ENCODE measurements at places on chromosomes 3 and 15.

DNA sequence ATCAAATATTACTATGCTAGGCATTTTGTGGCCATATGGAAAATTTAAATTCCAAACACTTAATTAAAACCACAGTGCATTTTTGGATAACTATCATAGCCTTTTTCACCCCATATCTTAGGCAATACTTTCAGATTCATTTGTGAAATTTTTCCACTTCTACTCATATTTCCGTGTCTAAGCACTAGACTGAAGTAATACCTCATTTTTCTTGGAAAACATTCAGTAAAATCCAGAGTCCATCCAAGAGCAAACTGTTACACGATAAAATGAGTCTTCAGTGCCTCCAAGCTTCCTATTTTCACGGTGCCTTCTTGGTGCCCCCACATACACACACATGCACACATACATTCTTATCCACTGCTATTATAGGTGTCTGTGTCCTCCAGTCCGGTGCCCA is 845.9 kb downstream of the TBL1XR1 start:
- no peak for DNase-seq

DNA sequence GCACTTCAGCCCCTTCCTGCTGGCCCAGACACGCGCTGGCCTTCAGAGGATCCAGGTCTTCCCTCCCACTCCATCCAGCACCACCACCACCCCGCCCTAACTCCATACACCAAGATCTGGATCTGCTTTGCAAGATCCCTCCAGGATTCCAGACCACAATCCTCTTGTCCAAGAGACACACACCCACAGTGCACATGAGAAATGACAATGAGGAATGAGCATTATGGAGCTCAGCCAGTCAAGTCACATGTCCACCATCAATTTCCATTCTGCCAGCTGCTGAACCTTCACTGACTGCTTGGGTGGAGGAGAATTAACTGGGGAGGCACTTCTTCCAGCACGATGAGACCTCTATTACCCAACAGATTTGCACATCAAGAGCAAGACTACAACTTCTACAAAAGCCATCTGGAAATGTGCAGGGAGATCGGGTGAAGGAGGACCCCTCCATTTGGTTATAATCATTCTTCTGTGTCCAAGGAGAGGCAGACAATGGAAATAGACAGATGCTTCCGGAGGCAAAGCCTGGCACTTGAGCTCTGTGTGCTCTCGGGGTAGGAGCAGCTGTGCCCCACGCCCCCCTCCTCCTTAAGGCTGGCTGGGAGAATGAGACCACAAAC is 12.3 kb upstream of the SPATA12 start:
- no peak for DNase-seq

GRCh38 chr15:58762731-58763130 is 8.4 kb upstream of the MINDY2 start:
- no peak for DNase-seq

GRCh38 chr3:44184319-44184953 is 57.2 kb upstream of the TOPAZ1 start:
- no peak for DNase-seq

- DNase-seq = no peak
Measured at GRCh38 chr3:43909149-43909548, 218.4 kb downstream of the ABHD5 start.

DNA sequence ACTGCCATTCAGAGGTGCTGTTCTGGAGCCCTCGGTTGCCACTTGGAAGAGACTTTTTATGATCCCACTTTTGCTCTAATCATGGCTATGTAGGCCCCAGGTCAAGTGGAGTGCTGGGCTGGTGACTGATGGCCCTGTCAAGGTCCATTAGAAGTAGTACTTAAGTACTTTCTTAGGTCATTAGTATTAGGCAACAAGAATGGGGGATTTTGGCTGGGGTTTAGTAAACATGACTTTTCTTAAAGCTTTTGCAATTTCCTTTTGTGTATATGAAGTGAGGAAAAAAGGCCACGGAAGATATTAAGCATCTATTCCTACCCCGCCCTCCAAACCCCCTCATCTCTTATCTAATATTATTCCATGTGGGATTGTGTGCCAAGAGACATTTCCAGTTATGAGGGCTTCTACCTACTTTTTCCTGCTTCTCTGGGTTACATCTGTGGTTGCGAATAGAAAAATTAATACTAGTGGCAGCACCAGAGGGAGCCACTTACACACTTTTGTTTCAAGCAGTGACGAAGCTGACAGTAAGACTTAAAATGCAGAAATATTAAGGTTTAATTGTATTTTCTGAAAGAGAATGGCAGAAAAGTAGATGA is 13.9 kb downstream of the NLGN1 start:
- DNase-seq = peak; percentile 60

DNA sequence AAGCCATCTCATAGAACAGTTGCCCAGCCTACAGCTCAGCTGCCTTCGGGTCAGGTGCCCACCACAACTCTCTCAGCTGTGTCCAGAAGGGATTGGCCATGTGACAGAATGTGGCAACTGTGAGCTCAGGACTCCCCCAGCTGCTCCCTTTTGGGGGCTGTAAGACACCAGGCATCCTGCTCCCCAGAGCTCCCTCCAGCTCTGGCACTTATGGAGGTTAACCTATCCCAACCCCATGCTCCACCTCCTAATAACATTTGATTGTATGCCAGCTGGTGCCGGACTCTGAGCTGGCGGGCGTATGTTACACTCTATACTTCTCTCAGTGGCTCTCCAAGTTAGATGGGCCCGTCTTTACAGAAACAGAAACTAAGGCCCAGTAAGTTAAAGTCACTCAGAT is 222.8 kb downstream of the FAM43A start:
- no peak for DNase-seq

GRCh38 chr3:85360742-85361387 is 402.1 kb downstream of the CADM2 start:
- peak; percentile 77 for DNase-seq

DNA sequence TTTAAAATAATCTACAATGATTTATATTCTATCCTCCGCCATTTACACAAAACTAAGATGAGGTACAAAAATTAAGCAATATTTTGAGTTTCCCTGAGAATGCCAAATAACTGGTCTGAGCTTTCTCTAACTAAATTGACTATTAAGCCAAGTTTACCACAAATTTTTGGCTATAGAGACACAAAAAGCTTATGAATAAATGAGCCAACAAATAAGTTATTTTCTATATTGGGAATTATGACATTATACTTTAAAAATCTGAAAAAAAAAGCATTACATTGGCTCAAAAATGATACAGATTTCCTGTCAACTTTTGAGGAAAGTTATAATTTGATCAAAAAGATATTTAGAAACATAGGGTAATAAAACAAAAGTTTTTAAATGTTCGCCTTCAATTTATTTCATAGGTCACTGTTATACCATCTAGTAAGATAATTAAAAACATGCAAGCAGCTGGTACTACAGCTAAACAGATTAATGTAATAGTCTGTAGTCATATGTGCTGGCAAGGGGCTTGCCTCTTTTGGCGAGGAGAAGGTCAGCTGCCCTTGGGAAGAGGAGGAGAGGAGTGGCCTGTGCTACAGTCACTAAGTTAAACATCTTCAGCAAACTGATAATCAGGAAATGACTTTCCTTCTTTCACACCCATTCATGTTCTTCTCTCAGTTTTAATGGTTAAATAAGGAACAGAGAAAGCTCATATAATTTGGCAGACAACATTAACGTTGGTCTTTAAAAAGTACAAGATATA is 318.5 kb downstream of the TBC1D5 start:
- DNase-seq = no peak

GRCh38 chr3:13597661-13598060 is 48.7 kb downstream of the FBLN2 start:
- DNase-seq = no peak

GRCh38 chr3:102415553-102415952 is 19.3 kb upstream of the ZPLD1 start:
- DNase-seq = peak; percentile 27

- peak; percentile 59 for DNase-seq
Measured at GRCh38 chr3:45554006-45554666, 40.4 kb upstream of the LIMD1 start.

DNA sequence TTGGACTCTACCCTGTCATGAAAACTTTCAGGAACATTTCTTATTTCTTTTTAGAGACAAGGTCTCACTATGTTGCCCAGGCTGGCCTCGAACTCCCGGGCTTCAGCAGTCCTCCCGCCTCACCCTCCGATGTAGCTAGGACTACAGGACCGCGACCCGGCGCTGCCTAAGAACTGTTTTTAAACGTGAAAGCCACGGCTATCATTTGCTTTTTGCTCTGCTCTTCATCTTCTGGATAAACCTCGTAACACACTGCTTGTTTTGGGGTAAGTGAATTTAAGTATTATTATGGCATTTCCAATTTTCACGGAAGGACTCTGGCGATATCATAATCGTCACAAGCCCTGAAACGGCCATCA is 14.3 kb upstream of the CCNL1 start:
- no peak for DNase-seq

DNA sequence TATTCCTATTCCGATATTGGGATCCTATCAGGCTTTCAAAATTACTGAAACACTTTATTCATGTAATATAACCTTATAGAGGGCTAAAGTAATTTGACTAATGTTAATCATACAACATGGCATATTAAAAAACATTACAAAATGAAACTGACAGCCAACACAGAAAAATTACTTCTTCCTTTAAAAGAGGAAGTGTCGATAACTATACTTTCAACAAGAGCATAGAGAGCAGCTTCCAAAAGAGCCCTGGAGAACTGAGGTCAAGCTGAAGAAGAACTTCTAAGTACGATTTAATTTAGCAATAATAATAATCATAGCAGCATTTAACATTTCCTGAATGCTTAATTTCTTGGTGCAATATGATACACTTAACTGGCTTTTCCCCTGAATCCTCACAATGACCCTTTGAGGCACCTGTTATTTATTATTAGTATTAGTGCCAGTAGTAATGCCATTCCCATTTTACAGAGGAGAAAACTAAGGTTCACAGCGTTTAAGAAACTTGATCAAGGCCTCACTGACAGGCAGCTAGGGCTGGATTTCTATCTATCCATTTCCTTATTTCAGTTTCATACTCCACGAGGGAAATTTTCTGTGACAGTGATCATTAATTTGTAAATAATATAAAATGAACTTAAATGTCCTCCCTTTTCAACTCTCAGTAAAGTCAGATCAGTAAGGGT is 181.6 kb downstream of the CFAP20DC start:
- no peak for DNase-seq

DNA sequence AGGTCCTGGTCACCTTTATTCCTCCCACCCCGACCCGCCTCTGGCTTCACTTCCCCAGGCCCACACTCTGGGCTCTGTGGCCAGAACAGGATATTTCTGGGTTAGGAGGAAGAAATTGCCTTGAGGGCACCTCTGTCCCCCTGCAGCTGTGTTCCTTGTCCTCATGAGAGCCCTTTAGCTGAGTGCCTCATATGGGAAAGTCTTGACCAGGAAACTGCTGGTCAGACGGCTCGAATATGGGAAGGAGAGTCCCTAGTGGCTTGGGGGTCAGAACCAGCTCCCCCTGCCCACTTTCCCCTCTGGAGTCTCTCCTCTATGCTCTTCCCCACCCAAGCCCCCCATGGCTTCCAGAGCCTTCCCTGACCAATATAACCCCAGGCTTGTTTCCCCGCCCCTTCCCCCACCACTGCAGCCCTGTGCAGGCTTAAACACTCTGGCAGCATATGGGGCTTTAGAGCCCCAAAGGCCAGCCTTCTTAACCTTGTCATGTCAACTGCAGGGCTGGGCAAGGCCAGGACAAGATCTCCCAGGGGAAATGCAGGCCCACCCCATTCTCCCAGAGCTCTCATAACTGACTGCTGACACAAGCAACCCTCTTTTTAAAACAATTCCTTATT is 36.4 kb downstream of the SEC22C start:
- DNase-seq = no peak

DNA sequence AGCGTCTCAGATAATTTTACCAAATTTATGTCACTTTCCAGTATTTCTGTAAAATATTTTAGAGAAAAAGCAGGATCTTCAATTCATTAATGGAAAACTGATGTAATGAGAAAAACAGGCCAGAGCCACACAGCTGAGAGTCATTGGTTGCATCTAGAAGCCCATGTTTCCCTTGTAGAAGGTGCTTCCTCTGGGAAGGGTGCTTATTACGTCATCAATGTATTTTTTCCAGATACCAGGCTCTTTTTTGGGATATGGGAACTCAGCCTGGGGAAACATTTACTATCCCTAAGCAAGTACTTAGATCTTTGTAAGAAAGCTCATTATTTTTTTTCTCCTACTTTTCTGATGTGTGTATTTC is 89.1 kb upstream of the PHLDB2 start:
- DNase-seq = no peak

- DNase-seq = no peak
Measured at GRCh38 chr3:48024401-48024800, 8.2 kb upstream of the MAP4 start.

GRCh38 chr15:86316726-86317383 is 237.2 kb downstream of the AGBL1 start:
- no peak for DNase-seq

- DNase-seq = no peak
Measured at GRCh38 chr3:150451329-150452048, 43.4 kb downstream of the TSC22D2 start.

- no peak for DNase-seq
Measured at GRCh38 chr15:25763331-25763751, 99.8 kb downstream of the ATP10A start.

- no peak for DNase-seq
Measured at GRCh38 chr3:12586403-12586802, 29.5 kb downstream of the MKRN2 start.

GRCh38 chr3:181292984-181293383 is 303.4 kb upstream of the DNAJC19 start:
- peak; percentile 57 for DNase-seq
